Midbrain (tissue), 1 donor: ENCODE measurements at places on chromosomes 2 and 18.

GRCh38 chr2:181836583-181836982 lies 54.9 kb upstream of the ITPRID2 start:
- DNase-seq: no peak

DNA sequence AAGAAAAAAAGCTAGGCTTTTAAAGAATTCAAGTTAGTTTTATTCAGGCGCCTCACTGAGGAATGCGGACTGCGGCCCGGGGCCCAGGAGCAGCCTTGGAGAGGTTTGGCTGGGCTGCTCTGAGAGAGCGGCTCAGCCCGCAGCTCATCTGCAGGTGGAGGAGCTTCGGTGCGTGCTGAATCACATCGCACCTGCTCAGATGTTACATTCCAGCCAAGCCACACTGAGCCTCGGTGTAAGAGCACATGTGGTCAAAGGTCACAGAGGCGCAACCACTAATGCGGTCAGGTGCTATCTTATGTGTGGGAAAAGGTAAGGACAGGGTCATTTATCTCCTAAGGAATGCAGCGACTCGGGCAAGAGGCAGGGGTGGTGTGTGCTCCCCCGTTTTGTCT lies 17.1 kb upstream of the CNDP1 start:
- no peak for DNase-seq

- DNase-seq: no peak
Measured at GRCh38 chr2:96115631-96116423, 544 bp downstream of the ADRA2B start.

DNA sequence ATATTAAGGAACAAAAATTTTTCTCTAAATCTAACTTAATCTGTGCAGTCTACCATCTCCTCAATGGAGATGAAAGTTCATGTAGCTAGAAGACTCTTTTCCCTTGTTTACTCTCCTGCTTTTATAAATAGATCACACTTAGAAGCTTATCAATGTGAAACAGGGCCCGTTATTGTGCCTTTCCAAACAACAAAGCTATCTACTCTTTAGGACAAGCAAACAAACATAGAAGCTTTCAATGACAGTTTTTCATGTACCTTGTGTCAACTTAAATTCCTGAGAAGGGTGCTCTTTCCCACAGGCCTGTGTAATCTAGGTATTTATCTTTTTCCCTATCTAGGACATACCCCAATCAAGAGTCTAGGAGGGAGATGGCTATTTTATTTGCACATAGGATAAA lies 247.8 kb upstream of the CWC22 start:
- DNase-seq: no peak

DNA sequence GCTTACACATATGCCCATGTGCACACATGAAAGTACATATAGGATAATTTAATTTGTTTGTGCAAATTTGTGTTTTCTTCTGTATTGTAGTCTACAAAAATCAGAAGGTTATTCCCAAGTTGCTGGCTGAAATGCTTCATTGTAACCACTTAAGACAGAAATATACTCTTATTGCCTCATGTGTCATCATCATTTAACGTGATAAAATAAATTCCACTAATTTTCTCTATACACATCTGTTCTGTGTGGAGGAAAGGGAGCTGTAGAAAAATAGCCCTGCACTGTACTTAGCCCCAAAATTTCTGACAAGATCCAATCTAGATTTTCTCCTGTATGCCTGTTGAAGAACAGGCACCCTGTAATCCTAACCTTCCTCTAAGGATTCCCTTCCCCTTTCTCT lies 20.4 kb upstream of the NR4A2 start:
- no peak for DNase-seq

DNA sequence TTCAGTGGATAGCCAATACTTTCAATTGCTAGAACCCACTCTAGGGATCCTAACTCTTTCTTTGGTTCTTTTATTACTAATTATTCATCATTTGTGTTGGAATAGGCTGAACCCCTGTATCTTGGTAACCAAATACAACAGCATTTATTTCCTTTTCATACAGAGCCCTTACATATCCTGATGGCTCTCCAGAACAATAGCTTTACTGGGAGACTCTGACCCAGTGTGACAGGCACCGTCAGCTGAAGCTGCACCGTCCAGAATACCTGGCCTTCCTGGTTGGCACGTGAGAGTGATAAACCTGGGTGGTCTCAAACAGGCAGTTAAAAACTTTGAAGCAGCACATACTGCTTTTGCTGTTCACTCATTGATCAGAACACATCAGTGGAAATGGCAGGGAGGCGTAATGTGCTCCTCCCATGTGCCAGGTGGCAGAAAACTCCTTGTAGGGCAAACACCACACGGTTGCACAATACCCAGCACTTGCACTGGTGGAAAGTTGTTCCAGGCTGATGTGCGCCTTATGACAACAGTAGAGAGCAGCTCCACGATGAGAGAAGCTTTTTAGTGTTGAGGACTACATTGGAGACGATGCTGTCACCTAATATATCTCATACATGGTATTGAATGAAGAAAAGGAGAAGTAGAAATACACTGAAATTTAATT lies 456.2 kb downstream of the PARD3B start:
- DNase-seq: no peak

DNA sequence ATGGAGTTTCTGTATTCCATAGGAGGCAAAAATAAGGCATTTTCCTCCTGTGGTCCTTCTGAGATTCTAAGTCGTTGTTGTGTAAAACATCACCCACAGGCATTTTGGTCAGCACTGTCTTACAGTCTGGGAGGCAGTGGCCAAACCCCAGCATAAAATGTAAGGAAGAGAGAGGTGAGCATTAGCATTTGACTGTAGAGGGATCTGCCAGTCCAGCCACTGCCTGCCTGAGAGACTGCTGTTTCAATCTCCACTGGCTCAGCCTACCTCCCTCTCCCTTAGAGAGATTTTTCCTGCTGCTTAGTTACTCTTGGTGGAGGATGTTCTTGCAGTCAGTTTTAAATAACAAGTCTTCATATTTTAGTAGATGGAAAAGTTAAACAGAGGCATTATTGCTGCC lies 77.0 kb downstream of the ARHGEF33 start:
- DNase-seq: no peak

GRCh38 chr2:7029291-7030059 lies 112.3 kb downstream of the RNF144A start:
- DNase-seq: peak; percentile 48

GRCh38 chr2:186307871-186308270 lies 178.2 kb upstream of the ZC3H15 start:
- no peak for DNase-seq

GRCh38 chr2:170717599-170717963 lies 2.4 kb downstream of the SP5 start:
- no peak for DNase-seq

DNA sequence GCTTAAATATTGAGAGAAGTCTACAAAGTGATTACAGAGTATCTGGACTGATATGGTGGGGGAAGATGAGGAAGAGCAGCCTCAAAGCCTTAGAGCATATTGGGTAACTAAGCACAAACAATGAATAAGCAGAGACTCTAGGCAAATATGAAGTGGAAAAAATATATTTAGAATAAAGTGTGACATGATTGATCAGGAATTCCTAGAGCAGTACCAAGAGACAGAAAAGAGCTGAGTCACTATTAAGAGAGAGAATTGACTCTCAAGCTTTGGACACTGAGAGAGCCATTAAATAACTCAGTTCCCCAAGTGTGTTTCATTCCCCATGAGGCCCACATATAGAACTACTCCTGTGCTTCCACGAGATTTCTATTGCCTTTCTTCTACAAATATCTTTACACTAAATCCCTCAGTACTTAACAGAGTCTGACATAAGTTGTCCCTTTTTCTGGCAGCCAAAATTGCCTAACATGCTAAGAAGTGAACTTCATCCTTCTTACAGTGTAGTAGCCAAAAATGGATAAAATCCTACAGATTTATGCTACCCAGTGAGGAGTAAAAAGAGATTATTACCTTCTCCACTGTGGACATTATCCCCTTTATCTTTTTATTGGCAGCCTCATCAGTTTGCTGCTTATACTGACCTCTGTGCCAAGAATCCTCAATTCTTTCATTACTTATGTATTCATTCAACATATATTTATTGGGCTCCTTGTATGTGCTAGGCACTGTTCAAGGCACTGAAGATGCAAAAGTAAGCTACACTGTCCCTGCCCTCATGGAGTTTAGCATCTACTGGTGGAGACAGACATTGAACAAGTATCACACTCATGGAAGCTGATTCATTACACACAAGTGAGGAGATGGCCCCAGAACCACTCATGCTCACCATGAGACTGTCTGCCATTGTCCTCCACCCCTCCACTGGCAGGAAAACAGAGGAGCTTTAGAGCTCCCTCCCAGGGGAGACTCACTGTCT lies 45.4 kb downstream of the SLC40A1 start:
- no peak for DNase-seq

- DNase-seq: no peak
Measured at GRCh38 chr2:218077464-218078216, 8.6 kb downstream of the RUFY4 start.

- no peak for DNase-seq
Measured at GRCh38 chr2:45745231-45745630, 93.8 kb downstream of the PRKCE start.

- peak; percentile 8 for DNase-seq
Measured at GRCh38 chr2:4903656-4904348, 788.4 kb upstream of the SOX11 start.

DNA sequence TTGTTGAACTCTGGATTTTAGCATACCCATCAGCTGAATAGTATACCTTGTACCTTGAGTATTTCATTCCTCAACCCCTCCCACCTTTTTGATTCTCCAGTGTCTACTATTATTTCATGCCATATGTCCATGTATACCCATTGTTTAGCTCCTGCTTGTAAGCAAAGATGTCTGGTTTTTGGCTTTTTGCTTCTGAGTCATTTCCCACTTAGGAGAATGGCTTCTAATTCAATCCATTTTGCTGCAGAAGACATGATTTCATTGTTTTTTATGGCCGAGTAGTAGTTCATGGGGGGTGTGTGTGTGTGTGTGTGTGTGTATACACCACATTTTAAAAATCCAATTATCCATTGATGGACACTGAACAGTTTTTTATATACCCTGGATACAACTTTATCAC lies 24.3 kb upstream of the MOCOS start:
- DNase-seq: no peak

- no peak for DNase-seq
Measured at GRCh38 chr2:31381601-31382000, 32.9 kb downstream of the XDH start.

GRCh38 chr2:211868996-211869533 lies 669.5 kb downstream of the ERBB4 start:
- no peak for DNase-seq

DNA sequence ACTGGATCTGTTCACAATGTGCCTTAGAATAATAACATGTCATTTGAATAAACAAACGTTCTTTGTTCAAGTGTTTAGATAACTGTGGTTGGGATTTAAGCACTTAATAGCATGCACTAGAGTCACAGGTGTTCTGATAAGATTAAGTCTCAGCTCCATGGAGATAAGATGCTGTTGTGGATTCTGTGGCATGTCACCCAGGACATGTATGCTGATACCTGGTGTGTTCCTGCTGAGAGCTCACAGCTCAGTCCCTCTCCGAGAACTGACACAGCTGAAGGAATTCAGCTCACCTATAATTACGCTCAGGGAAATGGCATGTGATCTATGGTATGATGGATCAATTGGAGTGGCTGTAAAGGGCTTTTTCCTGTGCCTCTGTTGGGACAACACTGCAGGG lies 75.4 kb upstream of the ST6GAL2 start:
- no peak for DNase-seq

- DNase-seq: no peak
Measured at GRCh38 chr2:135768863-135769262, 27.2 kb downstream of the UBXN4 start.

GRCh38 chr2:31216734-31217133 lies 581 bp downstream of the CAPN14 start:
- no peak for DNase-seq

GRCh38 chr2:96489663-96490062 lies 15.5 kb downstream of the NEURL3 start:
- no peak for DNase-seq
